T-helper 17 cell (primary cell): ENCODE measurements at places on chromosomes 2 and 18. TPM values are rescaled to one million over a fixed set of nuclear protein-coding genes. Genes with fewer than 3 reads are reported as not detected.

ADD2 gene
- total RNA-seq, result 1.3 TPM

GRCh38 chr2:58708565-58708964 lies 467.4 kb upstream of the FANCL start:
- no peak overlapping the region for H3K27ac ChIP-seq
- DNase-seq, result no peak
- H3K4me3 ChIP-seq, result no peak overlapping the region
- no peaks in the 10 kb centered on the region for H3K27me3 ChIP-seq
- H3K4me1 ChIP-seq, result no peaks in the 10 kb centered on the region

DNA sequence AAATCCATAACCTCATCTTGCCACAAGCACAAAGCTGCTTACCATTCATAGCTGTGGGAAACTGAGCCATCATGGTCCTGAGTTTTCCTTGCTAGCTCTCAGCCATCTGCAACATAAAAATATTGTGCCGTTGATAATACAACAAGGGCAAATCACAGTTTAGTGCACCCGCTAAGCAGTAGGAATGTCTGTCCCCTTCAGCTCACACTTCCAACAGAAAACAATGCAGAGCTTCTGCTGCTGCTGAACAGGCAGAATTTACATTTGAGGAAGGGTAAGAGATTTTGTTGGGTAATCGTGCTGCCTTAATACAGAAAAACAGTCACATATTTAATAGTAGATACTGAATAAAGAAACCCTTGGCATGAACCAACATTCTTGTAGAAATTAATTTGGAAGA lies 32.3 kb downstream of the ITSN2 start:
- no peaks in the 10 kb centered on the region for H3K27me3 ChIP-seq
- DNase-seq, result no peak
- peaks cover 3% of the 10 kb centered on the region for H3K36me3 ChIP-seq
- no peak overlapping the region for H3K4me3 ChIP-seq
- H3K4me1 ChIP-seq, result peaks cover 18% of the 10 kb centered on the region
- no peak overlapping the region for H3K27ac ChIP-seq

DNA sequence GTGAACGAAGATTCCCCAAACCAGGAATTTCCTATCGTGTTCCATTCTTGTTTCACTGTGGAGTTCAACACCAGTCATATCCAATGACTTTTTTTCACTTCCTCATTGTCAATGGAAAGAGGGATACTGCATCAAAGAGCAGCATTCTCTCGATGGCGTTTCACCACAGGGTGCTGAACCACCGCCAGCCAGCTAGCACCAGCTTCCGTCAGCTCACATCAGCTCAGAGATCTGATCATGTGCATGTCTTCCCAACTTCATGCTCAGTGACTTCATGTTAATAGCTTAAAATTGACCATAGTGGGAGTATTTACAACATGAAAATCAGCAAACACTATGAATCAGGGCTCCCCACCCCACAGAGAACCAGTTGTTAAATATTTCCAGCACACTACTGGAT lies 359.9 kb downstream of the TNS1 start:
- no peaks in the 10 kb centered on the region for H3K4me1 ChIP-seq
- no peaks in the 10 kb centered on the region for H3K36me3 ChIP-seq

GRCh38 chr18:23071285-23071684 lies 64.0 kb upstream of the CABLES1 start:
- peak; percentile 62 for DNase-seq
- no peaks in the 10 kb centered on the region for H3K36me3 ChIP-seq
- H3K4me3 ChIP-seq, result peak overlapping the region; percentile 83
- H3K27ac ChIP-seq, result peak overlapping the region; percentile 93
- peaks cover 47% of the 10 kb centered on the region for H3K4me1 ChIP-seq

DNA sequence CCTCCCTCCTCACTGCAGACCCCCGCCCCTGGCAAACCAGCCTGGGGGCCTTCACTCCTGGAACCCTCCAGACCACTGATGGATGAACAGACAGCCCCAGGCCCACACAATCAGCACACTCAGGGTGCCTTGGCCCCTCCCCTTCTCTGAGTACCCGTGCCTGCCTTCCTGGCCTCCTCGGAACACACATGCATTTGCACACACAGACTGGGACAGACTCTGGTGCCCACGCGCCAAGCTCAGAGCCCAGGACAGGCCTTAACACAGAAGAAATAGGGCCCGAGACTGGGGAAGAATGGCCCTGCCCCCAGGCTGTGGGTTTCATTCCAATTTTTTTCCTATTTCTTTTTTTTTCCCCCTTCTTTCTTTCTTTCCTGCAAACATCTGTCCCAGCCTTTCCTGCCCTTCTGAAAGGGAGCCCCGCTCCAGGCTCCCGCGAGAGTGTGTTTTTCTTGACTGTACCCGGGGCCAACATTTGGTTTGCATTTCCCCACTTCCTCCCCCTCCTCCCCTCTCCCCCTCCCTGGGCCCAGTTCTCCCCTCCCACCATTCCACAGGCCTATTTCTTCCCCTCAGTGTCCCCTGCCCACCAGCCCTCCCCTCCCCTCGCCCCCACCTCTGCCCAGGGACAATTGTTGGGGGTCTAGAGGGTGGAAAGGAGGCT lies 618 bp upstream of the TNS1 start:
- H3K36me3 ChIP-seq, result peaks cover 5% of the 10 kb centered on the region
- no peak overlapping the region for H3K4me3 ChIP-seq
- H3K27ac ChIP-seq, result no peak overlapping the region
- no peak for DNase-seq

ANKRD30BL gene
- not detected for total RNA-seq

VWC2L gene
- total RNA-seq, result not detected

CRYGD gene
- total RNA-seq, result not detected

SCN9A gene
- total RNA-seq, result 0.21 TPM

DNA sequence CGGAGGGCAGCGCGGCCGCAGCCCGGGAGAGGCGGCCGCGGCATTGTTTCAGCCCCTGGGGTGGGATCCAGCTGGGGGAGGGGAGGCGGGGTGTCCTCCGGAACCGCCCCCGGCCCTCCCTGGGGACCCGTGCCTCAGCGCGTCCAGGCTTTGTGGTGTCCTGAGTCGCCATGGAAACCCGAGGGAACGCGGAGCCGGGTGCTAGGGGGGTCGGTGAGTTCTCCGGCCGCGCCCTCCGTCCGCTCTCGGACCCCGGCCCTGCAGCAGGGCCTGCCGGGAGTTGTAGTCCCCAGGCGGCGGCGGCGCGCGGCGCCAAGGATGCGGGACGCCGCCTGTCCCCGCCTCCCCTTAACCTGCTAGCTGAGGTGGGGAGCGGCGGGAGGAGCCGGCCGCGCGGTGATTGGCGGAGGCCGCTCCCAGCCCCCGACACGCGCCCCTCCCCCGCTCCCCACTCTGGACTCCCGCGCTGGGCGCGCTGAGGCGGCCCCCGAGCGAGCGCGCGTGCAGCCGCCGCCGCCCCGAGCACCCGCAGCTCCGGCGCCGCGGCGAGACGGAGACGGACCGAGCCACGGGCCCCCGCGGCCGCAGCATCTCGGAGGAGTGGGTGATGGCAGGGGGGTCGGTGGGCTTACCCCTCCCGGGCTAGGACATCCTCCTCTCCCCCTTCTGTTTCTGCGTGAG lies at the start of gene DPYSL5:
TSS of gene DPYSL5 (plus strand) at position 478 of the 681 bp plus-strand sequence. CDS start 50,368 bp downstream, outside the sequence.
- peaks cover 10% of the 10 kb centered on the region for H3K4me1 ChIP-seq
- no peaks in the 10 kb centered on the region for H3K36me3 ChIP-seq
- H3K27ac ChIP-seq, result no peak within 1 kb of the TSS
- peaks cover 48% of the 10 kb centered on the region for H3K27me3 ChIP-seq
- H3K4me3 ChIP-seq, result peak within 1 kb of the TSS; percentile 89
- DNase-seq, result peak; percentile 14

SH3YL1 gene
- 53.3 TPM for total RNA-seq

ACVR1 gene
- 38.2 TPM for total RNA-seq

GRCh38 chr2:60411295-60411694 lies 142.2 kb downstream of the BCL11A start:
- peaks cover 35% of the 10 kb centered on the region for H3K27me3 ChIP-seq
- H3K4me1 ChIP-seq, result no peaks in the 10 kb centered on the region
- H3K27ac ChIP-seq, result no peak overlapping the region
- no peak for DNase-seq
- H3K4me3 ChIP-seq, result no peak overlapping the region

DNA sequence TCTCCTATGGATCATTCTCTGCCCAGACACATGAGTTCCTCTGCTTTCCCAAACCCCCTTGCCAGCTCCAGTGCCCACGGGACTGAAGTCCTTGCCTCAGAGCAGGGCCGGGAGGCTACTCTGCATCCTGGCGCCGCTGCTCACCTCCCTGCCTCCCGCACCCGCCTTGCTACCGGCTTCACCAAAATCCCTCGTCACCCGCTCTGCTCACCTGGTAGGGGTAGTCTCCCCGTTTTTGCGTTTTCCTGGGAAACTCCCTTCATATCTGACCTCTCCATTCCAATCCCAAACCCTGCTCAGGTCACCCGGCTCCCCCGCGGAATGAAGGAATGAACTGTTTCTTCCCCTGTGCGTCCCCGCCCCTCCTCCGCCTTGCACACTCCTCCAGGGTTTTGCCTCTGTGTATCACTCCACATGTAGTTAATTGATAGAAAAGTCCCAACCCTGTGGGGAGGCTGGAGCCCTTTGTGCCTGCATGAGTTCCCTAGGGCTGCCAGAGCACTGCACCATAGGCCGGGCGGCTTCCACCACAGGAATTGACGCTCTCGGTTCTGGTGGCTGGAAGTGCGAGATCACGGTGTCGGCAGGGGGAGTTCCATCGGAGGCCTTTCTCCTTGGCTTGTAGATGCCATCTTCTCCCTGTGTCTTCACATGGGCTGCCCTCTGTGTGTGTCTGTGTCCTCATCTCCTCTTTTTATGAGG lies 2.0 kb upstream of the DGKD start:
- no peak for DNase-seq
- H3K4me1 ChIP-seq, result peaks cover 52% of the 10 kb centered on the region
- peaks cover 9% of the 10 kb centered on the region for H3K36me3 ChIP-seq
- H3K27ac ChIP-seq, result no peak overlapping the region
- peaks cover 7% of the 10 kb centered on the region for H3K27me3 ChIP-seq
- H3K4me3 ChIP-seq, result peak overlapping the region; percentile 36

DNA sequence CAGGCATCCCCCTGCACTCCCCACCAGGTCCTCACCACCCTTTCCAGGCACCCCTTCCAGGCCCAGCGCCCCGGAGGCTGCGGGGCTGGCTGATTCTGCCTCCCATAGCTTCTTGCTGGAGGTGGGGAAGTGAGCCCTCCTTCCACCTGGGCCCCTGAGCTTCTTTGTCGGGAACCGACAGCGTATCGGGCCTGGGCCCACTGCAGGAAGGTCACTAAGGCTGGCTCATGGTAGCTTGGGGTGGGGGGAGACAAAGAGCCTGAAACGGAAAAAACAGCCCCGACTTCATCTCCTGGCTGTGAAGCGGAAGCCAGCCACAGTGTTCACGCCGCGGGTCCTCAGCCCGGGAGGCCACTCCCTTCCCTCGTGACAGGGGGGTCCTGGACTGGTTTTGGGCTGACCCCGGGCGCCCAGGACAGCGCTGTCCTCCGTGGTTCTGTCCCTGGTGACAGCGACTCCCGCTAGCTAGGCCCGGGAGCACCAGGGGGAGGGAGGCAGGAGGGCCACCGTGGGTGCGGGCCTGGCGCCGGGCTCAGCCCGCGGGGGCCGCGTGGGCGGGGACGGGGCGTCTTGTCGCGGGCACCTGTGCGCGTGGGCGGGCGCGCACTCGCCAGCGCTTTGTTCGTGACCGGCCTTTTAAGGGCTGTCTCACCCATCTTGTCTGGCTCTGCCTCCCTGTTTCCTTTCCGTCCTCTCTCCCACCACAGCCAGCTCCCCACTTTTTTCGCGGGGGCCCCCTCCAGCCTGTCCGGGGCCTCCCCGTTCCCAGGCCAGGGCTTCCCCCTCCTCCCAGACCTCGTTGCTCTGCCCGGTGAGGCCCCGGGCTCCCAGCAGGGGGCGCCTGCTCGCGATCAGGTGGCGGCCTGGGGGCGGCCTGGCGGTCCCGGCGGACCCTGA lies 64.9 kb downstream of the DNMT3A start:
- DNase-seq, result peak; percentile 74
- H3K27ac ChIP-seq, result peak overlapping the region; percentile 98
- H3K4me1 ChIP-seq, result peaks cover 46% of the 10 kb centered on the region
- H3K27me3 ChIP-seq, result no peaks in the 10 kb centered on the region
- peak overlapping the region; percentile 73 for H3K4me3 ChIP-seq

SCYGR4 gene
- 0.99 TPM for total RNA-seq

- no peaks in the 10 kb centered on the region for H3K4me1 ChIP-seq
- peaks cover 7% of the 10 kb centered on the region for H3K27me3 ChIP-seq
- no peaks in the 10 kb centered on the region for H3K36me3 ChIP-seq
- H3K27ac ChIP-seq, result no peak overlapping the region
- no peak for DNase-seq
These were observed 80.7 kb upstream of the MEX3C start for GRCh38 chr18:51278045-51278649.

GRCh38 chr2:38076710-38077430 lies 919 bp upstream of the CYP1B1 start:
- peaks cover 65% of the 10 kb centered on the region for H3K27me3 ChIP-seq
- peak overlapping the region; percentile 59 for H3K4me3 ChIP-seq
- H3K4me1 ChIP-seq, result peaks cover 8% of the 10 kb centered on the region
- DNase-seq, result no peak
- H3K27ac ChIP-seq, result no peak overlapping the region

CNRIP1 gene
- total RNA-seq, result not detected

DNA sequence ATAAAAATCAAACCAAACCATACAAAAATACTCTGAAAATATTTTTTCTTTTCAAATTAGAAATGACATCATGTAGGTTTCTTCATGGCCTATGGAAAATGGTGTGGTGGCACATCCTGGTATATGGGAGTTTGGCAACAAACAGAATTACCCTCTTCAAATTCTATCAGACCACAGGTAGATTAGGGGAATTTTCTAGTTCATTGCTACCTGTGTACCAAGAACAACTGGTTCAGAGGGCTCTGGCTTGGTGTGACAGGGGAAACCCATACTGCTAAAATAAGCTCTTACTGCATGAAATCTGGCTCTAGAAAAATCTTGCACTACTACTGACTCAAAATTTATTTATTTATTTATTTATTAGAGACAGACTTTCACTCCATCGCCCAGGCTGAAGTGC lies 63.4 kb upstream of the PELI1 start:
- H3K36me3 ChIP-seq, result peaks cover 2% of the 10 kb centered on the region
- peaks cover 28% of the 10 kb centered on the region for H3K4me1 ChIP-seq
- no peak overlapping the region for H3K4me3 ChIP-seq
- H3K27me3 ChIP-seq, result no peaks in the 10 kb centered on the region
- no peak for DNase-seq
- H3K27ac ChIP-seq, result peak overlapping the region; percentile 100

MDH1B gene
- not detected for total RNA-seq

GRCh38 chr2:201955702-201956141 lies 77.9 kb upstream of the FZD7 start:
- H3K36me3 ChIP-seq, result no peaks in the 10 kb centered on the region
- no peak overlapping the region for H3K27ac ChIP-seq
- H3K4me3 ChIP-seq, result no peak overlapping the region
- no peak for DNase-seq
